Lower leg skin (tissue), 4 donors: ENCODE measurements at places on chromosomes 1 and 21. TPM values are rescaled to one million over a fixed set of nuclear protein-coding genes. Genes with fewer than 3 reads are reported as not detected.
A peak's percentile ranks its signal among the peaks of the same experiment; 100 is the strongest.

MX1 gene
- 13.3 TPM for total RNA-seq

PYHIN1 gene
- total RNA-seq = not detected

DNA sequence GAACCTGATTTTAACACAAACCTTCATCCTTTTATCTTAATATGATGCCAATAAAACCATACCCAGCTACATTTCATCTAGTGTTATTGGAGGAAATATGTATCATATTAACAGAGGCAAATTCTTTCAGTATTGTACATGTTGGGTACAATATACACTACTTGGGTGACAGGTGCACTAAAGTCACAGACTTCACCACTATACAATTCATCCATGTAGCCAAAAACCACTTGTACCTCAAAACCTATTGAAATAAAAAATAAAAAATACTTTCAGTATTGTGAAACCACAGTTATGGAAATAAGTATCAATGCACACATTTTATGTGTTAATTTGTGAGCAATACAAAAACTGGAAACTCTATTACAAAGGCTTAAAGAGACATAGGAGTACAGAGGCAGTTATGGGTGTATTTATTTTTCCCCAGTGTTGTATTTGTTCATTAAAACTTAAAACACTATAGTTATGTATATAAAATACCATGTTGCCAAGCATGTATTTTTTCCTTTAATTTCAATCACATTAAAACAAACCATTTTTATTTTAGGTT is 25.1 kb upstream of the GPR88 start:
- DNase-seq = no peak

PODN gene
- 58.8 TPM for total RNA-seq

GRCh38 chr1:79550402-79550801 is 543.9 kb upstream of the ADGRL4 start:
- no peak for DNase-seq

DNA sequence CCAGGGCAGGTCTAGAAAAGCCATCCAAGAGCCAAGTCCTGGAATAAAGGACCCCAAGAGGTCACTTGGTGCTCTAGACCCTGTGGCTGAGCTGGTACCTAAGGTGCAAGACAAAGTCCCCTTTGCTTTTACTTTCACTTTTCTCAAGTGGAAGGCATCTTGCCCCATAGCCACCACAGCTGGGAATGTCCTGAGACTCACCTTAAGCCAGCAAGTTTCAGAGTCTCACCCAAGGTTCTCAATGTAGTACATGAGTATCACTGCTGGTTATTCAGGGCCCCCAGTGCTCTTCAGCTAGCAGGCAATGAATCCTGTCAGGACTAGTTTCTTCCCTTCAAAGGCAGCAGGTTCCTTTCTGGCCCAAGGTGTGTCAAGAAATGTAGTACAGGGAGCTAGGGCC is 67.5 kb downstream of the UROD start:
- DNase-seq = no peak

CCDC30 gene
- 2.2 TPM for total RNA-seq

C1orf53 gene
- 1.8 TPM for total RNA-seq

GRCh38 chr1:37305841-37306240 is 168.5 kb upstream of the ZC3H12A start:
- DNase-seq = no peak

- no peak for DNase-seq
Observed at GRCh38 chr1:78091215-78091813, 45.5 kb downstream of the GIPC2 start.

DNA sequence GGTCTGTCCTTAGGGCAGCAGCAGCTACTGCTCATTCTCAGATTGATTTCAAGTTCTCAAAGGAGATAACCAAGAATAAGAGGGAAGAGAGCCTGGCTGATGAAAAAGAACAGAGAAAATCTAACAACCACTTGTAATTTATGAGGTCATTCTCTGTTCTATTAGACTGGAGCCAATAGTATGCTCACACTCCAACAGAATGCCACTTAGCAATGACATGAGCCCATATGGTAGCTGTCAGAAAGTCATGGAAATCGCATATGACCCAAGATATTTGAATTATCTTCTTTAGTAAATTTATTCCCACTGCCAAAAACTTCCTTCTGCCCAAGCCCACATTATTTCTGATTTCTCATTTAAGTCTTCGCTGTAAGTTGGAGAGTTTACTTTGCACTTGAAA is 53.7 kb upstream of the PLA2G4A start:
- no peak for DNase-seq

- no peak for DNase-seq
Observed at GRCh38 chr1:73604211-73604610, 593.8 kb downstream of the LRRIQ3 start.

DNA sequence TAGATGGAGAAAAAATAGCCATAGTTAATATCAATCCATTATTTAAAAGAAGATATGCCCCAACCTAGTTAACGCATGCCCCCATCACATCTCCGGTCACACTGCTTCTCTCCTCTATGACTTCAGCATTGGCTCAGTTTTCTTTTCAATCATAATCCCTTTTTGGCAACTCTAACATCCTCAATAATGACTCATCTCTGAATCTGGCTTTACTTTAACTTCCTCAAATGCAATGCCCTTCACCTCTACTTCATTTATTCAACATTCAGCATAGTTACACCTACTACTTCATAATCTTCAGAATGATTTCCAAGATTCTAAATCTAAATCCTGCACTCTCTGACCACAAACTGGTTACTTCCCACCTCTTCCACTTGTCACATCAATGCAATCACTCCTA is 417.3 kb downstream of the USH2A start:
- DNase-seq = no peak

DNA sequence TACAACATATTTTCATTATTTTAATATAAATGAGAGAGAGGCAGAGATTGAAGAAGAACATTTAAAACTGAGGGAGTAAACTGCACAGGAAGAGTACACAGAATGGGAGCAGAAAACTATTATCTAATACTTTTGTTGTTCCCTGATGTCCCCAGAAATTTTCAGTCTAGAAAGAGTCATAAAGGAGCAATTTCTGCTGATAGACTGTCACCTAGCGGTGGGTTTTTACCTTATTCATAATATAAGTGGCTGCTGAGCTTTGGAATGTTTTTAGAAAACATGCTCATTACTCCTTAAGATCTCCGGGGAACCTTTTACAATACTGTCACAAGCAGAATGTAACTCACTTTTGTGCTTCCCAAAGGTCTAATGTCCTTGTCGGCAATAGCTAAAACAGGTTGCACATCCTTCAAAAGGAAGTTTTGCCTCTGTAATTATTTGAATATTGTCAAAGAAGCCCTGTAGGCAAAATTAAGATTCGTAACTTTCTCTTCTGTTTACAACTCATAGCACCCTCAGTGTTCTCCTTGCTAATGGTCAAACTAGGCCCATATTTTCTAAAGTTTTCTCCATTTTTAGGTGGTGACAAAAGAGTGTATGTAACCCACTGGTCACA is 4.9 kb upstream of the NPL start:
- peak; percentile 14 for DNase-seq

- DNase-seq = no peak
Observed at GRCh38 chr1:161836018-161836417, 69.9 kb downstream of the ATF6 start.
